Stomach (tissue), 19 donors: ENCODE measurements at places on chromosomes 13 and 19.

GRCh38 chr19:52993342-52994178 lies 20.2 kb upstream of the ERVV-1 start:
- DNase-seq: peak; percentile 90

DNA sequence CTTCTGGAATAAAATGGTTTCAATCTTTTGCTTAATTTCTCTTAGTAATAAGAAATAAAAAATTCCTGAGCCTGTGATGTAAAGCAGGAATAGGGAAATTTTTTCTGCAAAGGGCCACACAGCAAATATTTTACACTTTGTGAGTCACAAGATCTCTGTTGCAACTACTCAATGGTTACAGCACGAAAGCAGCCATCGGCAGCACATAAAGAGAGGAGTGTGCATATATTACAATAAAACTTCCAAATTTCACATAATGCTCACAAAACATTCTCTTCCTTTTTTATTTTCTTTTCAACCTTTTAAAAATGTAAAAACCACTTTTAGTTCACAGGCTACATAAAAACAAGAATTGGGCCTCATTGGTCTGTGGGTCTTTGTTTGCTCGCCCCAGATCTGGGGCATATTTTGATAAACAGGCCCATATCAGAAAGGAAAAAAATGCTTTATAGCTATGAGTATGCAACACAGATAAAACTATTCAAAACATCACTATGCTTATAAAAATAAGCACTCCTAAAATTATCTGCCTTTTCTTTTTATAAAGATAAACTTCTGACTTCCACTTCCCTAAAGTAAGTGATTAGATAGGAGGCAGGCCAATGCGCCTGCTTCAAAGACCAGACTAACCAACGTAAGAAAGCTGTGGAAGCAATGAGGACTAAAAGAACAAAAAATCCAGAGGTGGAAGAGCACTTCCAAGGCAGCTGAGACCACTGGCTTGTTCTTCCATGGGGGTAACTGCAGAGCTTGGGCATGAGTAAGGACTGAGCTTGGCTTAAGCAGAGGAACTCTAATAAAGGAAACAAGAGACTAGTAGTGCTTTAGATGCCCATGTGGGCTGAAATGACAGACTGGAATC lies 26.5 kb downstream of the MYCBP2 start:
- peak; percentile 30 for DNase-seq

GRCh38 chr19:55579766-55580621 lies 654 bp downstream of the ZNF579 start:
- no peak for DNase-seq

DNA sequence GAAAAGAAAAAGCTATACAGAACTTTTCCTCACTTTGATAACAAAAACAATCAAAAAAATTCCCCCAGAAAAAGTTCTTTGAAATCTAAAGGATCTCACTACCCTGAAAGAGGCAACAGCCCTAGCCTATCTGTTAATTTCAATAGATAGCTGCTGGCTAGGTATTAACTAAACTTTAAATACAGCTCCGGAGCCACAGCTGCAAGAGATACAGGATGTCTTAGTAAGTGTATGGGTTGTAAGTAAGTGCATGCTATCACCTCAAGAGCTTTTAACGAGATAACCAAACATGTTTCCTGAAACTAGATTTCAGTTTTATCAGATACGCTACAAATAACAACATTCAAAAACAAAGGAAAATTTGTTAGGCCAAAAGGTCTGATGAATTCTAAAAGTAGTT lies 148.4 kb downstream of the KLF12 start:
- no peak for DNase-seq

- peak; percentile 5 for DNase-seq
Observed at GRCh38 chr13:93356469-93356868, 129.9 kb downstream of the GPC6 start.

- DNase-seq: peak; percentile 69
Observed at GRCh38 chr19:40191836-40192646, 815 bp downstream of the MAP3K10 start.

DNA sequence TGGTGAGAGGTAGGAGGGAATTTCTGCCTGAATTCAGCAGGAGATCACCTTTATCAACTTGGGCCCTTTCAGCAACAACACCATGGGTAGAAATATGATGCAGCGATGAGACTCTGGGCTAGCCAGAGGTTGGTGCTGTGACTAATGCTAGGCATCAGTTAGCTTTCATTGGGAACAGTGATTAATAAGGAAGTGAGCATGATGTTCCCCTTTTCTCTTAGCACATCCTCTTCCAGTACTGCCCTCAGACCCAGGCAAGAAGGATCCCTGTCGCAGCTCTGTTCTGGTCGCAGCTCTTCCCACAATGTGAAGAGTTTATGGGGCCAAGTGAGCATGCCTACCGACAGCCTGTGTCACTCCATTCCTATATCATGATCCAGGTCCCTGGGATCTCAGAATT lies 100.5 kb downstream of the FLT1 start:
- no peak for DNase-seq

- DNase-seq: no peak
Observed at GRCh38 chr13:60108589-60108988, 55.1 kb downstream of the DIAPH3 start.

DNA sequence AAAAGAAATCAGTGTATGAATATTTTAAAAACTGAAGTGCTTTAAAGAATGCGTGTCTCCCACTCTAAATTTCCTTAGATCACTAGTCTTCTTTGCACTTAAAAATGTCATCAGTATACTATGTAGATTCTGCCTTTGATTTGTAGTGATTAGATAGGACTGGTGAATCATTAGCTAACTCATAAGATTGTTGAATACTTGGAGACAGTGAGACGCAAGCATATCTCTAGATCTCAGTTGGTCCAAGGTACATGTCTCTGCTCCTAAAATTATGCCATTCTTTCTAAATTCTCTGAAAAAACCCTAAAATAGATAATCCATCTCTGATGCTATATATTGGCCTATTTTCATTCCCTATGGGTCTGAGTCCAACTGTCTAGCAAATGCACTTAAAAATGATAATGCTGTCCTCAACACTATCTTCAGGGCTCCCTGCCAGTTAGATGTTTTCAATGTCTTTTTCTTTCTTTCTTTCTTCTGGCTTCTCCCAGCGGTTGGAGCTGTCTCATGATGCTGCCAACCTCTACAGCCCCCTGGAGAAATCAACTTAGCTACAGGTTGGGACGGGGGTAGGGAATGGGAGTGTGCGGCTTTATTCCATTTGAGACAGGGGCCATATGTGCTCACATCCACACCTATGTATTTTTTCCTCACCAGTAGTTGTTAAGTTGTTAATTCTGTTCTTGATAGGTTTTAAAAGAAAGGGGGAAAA lies 301.0 kb downstream of the NDFIP2 start:
- no peak for DNase-seq

DNA sequence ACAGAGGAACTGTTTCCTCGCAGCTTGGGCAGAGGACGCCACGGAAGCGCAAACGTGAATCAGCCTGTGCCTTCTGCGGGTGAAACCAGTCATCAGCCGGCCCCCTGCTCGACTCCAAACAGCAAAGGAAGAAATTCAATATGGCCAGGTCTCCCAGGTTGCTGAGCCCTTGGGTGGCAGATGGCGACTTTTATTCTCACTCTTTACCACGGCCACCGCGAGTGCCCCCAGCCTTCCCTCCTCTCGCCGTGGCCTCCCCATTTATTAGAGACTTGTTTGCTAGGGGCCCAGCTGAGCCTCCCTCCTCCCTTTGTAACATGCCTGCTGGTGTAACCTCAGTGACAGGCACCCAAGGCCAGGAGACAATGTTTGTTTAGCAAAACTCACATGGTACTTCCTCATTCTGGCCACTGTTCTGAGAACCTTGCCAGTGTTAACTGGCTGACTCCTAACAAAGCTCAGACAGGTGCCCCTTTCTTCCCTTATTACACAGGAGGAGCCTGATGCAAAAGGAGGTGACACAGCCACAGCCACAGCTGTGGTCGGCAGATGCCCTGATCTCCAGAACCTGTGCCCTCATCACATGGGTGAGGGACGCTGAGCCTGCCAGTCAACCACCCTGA lies 5.8 kb downstream of the RAB20 start:
- DNase-seq: peak; percentile 70
